ENCODE measurements at places on chromosomes 7 and 10.

- DNase-seq = no peak
These were observed 18.4 kb upstream of the WAPL start for GRCh38 chr10:86540016-86540415.

- peak; percentile 69 for DNase-seq
These were observed 68.6 kb upstream of the EFCAB10 start for GRCh38 chr7:105649727-105650381.

DNA sequence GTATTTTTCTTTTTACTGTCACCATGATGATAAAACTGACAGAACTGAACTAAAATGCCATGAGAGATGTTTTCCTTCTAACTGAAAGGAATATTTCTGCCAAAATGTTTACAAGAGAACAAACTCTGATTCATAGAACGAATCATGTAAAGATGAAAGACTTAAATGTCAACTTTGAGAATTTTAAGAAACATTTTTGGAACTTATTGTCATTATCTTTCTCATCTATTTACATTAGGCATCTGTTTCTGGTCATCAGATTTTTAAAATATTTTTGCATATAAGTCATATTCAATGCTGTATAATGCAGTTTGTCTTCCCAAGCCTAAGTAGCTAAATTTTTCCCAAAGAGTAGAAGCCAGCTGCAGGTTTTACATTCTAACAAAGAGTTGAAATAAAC is 358.5 kb downstream of the TFEC start:
- peak; percentile 73 for DNase-seq

- peak; percentile 31 for DNase-seq
These were observed 401.4 kb downstream of the TNS3 start for GRCh38 chr7:47180516-47180826.

GRCh38 chr7:20514364-20514763 is 101.1 kb upstream of the ABCB5 start:
- peak; percentile 58 for DNase-seq

DNA sequence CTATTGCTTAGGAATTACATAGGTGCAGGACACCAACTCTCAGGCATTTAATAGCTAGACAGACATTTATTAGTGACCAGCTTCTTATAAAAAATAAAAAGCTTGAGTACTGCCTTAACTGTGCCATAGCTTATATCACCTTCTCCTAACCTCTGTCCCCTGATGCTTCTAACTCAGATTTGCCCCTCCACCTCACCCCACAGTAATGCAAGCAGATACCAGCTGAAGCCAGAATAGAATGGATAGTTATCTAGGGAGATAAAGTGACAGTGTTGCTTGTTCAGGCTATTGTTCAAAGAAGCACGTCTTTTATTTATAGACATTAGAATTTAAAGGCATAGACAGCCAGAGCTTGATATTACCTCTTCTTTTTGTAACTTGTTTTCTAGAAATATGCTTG is 99.6 kb upstream of the GLCCI1 start:
- DNase-seq = no peak

DNA sequence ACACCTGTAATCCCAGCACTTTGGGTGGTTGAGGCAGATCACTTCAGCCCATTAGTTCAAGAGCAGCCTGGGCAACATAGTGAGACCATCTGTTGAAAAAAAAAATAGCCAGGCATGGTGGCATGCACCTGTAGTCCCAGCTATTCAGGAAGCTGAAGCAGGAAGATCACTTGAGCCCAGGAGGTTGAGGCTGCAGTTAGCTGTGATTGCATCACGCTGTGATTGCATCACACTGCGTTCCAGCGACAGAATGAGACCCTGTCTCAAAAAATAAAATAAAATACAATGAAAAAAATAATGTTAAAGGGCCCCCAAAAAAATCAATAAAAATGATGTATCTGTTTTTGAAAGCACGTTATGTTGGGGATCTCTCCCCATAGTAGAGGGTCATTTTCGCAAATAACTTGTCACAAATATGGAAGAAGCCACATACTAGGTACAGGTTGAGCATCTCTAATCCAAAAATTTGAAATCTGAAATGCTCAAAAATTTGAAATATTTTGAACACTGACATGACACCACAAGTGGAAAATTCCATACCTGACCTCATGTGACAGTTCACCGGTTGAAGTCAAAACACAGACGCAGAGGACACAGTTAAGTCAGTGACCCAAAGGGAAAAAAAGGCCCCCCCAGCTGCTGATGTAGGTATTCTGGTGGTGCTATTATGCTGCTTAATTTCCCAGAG is 9.5 kb downstream of the CISD1 start:
- no peak for DNase-seq

DNA sequence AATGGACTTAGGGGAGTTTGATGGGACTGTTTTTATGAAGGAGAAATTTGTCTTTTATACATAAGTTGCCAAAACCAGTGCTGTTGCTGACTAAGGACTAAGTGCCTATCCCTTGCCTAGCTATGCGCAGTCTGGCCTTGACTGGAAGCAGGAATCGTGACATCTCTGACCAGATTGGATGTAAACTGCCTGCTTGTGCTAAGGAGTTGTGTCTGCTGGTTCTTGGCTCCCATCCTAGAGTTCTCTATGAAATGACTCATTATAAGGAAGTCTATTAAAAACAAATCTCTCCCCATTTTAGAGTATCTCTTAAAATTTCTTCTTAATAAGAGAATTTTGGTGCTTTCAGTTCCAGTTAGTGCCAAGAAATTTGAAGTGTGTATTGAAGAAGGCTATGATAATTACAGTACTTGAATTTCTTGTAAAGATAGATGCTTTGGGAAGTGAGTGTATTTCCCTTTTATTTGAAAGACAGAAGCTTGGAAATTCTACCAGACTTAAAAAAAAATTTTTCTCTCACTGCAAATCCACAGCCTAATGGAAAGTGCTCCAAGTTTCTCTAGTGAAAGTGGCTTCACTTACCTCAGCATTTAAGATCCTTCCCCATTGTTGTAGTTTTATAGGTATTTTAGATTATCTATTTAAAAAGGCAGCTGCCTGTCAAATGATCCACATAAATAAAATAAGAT is 77.6 kb downstream of the BICC1 start:
- peak; percentile 95 for DNase-seq

DNA sequence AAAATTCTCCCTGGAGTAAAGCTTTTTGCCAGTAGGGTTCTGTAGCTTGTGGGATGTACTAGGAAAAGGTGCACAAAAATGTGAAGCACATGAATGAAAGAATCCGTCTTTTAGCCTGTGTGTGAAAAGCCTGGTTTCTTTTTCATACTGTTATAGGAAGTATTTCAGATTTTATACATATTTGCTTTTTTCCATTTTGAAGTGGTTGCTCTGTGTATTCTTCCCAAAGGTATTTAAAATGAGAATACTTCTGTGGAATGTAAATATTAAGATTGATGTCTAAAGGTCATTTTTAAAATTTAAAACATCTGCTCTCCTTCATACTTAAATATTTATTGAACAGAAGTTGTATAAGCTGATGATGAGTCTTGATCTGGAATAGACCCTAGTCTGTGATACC is 96.8 kb downstream of the CDK14 start:
- DNase-seq = peak; percentile 32

DNA sequence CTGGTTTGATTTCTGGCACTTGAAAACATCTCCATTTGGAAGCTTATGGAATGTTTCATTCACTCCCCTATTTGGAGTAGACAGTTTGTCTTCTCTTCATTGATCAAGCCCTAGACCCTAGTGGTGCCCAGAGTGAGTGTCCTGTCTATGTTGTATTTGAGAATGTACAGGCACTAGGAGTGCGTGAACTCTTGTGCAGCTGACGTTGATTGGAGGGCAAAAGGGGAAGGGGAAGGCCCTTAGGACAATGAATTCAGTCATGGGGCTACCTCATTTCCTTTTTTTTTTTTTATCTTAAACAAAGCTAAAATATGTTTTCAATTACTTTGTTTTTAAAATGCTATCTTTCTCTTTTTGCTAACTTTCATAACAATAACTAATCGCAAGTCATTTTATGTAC is 66.5 kb downstream of the ADD3 start:
- DNase-seq = no peak

- no peak for DNase-seq
These were observed 4.3 kb downstream of the ANK3 start for GRCh38 chr10:60385399-60385738.

DNA sequence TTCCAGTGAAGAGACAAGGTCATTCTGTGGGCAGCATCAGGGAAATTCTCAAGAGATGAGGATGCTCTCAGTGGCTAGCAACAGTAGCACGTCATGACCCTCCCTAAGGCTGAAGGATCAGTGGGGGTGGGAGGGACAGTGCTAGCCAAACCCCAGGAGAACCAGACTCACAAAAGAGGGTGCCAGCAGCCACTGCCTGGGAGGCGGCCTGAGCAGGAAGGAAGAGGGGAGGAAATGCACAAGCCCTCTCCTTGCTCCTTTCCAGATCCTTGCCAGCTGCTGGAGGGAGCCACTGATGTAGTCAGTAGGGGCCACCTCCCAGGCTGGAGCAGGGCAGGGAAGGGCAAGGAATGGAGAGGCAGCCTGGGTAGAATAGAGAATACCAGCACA is 302.7 kb downstream of the RPS24 start:
- DNase-seq = peak; percentile 85

All from fibroblast of skin of right quadriceps (primary cell).